Activated CD8-positive, alpha-beta T cell treated with anti-CD3 and anti-CD28 coated beads, Interleukin-2, amount 10 ng/mL, durations not matched to agents 7 days and 5 days (primary cell): ENCODE measurements at places on chromosomes 6 and 20.

DNA sequence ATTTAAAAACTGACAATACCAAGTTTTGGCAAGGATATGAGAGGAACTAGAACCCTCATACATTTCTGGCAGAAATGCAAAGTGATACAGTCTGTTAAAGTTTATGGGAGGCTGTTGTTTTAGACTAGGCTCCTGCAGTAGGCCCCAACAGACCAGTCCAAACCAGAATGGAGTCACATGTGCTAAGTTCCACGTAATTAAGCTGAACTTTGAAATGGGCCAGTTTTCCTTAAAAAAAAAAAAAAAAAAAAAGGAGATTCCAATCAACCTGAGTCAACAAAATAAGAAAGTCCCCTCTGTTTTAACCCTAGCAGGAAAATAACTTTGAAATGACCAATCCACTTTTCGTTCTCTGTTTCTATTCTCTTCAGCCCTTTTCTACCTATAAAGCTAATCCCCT lies 26.5 kb downstream of the IL17F start:
- no peak for DNase-seq

GRCh38 chr20:7291323-7291943 lies 523.9 kb downstream of the BMP2 start:
- DNase-seq = no peak

GRCh38 chr20:14046534-14046933 lies 51.2 kb downstream of the MACROD2 start:
- no peak for DNase-seq

GRCh38 chr6:136077834-136078576 lies 172.1 kb downstream of the MTFR2 start:
- DNase-seq = no peak

- DNase-seq = peak; percentile 89
Measured at GRCh38 chr6:44072959-44073611, 54.2 kb downstream of the MRPL14 start.

DNA sequence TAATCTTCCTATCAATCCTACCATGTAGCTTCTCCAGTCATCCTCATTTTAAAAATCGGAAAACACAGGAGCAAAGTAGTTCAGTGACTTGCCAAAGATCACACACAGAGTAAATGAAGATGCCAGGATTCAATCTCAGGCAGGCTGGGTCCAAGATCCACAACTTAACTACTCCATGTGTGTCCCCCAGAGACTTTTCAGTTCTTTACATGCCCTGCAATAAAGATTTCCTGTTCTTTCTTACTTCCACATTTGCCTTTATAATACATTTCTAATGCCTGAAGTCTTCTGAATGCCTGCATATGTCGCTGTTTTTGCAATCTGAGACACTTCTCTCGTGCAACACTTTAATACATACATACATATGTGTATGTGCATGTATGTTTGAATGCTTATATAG lies 121.7 kb upstream of the MARCKS start:
- DNase-seq = no peak

DNA sequence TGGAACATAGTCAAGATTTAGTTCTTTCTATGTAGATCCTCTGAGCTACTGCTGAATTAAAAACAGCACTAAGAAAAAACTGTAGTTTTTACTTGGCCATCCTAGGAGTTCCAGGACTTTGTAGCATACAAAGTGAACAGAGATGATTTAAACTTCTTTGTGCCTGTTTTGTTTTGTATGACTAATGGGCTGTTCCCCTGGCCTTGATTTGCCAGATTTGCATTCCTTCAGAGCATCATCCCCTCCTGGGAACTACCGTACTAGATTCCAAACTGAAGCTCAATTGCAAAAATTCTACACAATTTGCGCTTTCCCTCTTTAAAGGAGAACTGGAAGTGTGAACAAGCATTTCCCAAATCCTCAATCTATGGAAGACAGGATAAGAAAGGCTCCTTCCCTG lies 23.1 kb downstream of the ACOT13 start:
- DNase-seq = no peak

DNA sequence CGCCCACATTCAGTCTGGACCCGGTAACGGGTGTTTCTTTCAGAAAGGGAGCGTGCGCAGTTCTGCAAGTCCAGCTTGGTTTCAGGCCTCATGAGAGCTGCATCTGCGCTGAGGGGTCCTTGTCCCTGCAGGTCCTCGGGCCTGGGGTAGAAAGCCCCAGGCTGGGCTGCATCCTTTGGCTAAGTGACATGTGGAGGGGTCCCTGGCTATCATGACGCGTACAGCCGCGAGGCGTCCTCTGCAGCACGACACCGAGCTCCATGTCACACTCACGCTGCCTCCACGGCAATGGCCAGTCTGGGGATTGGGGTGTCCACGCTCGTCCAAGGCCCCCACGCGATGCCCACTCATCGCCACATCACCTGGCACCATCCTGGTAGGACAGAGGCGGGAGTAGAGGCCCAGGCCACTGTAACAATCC lies 1.7 kb upstream of the KIF25 start:
- no peak for DNase-seq

DNA sequence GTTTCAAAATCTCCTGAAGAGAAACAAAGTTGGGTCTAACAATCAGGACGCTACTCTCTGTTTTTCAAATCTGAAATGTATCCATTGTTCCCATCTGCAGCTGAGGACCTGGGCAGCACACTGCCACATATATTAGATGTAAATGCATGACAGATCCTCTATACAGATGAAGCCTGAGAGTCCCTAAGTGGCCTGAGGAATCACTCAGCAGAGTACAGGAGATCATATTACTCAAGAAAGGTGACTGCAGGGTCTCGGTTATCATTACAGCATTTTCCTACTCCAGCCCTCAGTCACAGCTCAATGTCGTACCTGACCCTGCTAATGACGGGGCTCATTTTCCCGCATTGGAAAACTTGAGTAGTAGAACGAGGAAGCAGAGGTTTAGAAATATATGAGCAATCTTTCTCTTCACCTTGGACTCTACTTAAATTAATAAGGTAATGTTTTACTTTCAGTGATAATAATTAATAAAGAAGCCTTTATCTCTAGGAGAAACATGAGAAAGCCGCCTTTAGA lies 256.2 kb upstream of the IRAK1BP1 start:
- DNase-seq = no peak

DNA sequence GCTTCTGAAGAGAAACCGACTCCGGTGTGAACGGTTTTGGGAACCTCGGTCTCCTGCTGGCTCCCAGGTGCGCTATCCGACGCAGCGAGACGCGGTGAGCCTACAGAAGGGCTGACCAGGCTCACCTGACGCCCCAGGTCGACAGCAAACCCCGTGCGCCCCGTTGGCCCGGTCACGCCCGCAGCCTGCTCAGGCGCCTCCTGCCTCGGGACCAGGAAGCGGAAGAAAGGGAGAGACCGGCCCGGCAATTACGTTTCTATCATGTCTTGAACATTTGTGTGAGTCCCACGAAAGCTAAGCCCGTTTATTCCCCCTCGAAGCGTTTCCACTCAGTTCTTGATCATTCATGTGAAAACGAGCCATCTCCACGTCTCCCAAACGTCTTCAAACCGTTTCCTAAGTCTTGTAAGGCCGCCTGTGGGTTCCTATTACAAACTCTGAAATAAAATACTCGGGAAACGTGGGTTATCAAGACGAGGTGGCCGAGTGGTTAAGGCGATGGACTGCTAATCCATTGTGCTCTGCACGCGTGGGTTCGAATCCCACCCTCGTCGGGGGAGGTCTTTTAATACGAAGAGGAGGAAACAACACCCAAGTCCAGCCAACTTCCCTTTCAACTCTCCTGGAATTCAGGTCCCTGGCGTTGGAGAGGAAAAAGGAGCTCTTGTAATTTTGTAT lies 150.5 kb upstream of the PRSS16 start:
- peak; percentile 35 for DNase-seq

DNA sequence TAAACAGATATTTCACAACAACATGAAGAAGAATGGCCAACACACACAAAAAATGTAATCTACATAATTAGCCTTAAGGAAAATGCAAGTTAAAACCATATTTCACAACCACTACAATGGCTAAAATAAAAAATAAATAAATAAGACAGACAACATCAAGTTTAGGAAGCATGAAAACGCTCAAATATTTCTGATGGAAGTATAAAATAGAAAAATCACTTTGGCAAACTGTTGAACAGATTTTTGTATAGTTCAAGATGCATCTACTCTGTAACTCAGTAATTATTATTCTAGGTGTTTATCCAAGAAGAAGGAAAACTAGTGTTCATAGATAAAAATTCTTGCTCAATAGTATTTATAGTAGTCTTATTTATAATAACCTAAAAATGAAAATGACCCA lies 1410.1 kb upstream of the ADGRB3 start:
- no peak for DNase-seq

- no peak for DNase-seq
Measured at GRCh38 chr6:110183292-110183885, 3.2 kb downstream of the CDC40 start.

DNA sequence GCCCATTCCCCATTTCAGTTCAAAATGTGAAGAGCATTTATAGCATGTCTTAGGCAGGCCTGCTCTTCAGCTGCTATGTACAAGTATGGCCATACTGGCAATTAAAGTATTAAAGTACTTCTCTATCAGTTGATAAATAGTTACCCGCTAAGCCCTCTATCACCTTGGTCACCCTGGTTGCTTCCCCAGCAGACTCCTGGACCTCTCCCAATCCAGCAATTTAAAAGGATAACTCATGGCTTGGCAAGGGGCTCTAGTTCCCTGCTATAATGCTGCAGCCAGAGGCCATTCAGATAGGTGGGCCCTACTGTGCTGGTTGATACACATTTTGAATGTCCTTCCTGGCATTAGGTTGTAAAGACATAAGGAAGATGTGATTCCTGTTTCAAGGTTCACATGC lies 7.0 kb downstream of the C6orf163 start:
- no peak for DNase-seq

GRCh38 chr6:69664551-69664950 lies 132.3 kb downstream of the LMBRD1 start:
- no peak for DNase-seq

- no peak for DNase-seq
Measured at GRCh38 chr6:79810185-79810705, 137.1 kb downstream of the ELOVL4 start.
